ENCODE measurements at places on chromosomes 4 and X. TPM values are rescaled to one million over a fixed set of nuclear protein-coding genes. Genes with fewer than 3 reads are reported as not detected.

DNA sequence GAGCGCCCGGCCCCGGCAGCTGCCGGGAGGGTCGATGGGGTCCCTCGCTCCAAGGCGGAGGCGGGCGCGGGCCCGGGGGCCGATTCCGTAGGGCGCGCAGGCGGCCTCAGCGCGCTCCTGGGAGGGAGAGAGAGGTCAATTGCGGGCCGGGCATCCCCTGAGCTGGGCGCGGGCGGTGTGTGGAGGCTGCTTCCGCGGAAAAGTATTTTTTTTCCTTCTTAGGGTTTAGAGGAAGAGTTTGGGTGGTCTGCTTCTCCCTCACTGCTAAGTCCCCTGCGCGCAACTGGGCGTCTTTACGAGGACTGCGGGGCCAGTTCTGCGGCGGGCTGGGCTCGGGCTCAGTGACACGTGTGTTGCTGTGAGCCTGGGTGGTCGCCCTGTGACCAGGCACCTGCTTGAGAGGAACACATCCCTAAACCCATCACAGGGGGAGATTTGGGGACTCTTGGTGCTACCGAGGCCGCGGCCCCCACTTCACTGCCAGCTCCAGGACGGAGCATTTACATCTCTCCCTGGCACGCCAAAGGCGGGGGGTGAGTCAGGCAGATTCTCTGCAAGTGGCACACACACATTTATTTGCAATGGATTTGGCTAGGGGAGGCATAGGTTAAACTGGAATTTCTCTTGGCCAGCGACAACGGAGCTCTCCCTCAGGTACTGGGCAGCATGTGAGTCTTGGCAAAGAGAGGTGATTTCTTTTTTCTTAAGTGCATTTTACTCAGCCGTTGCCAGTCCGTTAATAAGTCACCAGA lies 151.2 kb upstream of the SLC4A4 start:
- H3K27ac ChIP-seq = peak overlapping the region; percentile 64
- no peaks in the 10 kb centered on the region for H3K36me3 ChIP-seq

DNA sequence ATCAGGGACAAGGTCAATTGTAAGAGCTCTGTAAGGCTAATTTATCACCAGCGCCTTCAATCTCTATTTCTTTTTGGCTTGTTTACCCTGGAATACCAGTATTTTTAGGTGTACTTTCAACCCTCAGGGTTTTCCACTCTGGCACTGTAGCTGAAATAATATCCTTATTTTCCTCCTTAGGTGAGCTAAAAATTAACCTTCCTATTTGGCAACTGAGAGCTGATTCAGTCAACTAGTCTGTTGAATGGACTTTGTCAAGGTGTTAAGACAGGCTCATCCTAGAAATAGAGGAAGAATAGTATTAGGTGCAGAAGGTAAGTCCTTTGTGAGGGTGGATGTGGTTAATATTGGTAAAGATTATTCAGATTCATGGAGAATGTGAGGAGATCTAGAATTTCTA lies 101.3 kb upstream of the BANK1 start:
- no peak for DNase-seq
- H3K4me1 ChIP-seq = no peaks in the 10 kb centered on the region
- no peaks in the 10 kb centered on the region for H3K27me3 ChIP-seq
- H3K36me3 ChIP-seq = no peaks in the 10 kb centered on the region
- H3K27ac ChIP-seq = no peak overlapping the region

Gene PLP1
- 11.2 TPM for total RNA-seq

- H3K27me3 ChIP-seq = no peaks in the 10 kb centered on the region
- DNase-seq = no peak
- H3K4me1 ChIP-seq = no peaks in the 10 kb centered on the region
These were observed 288.0 kb upstream of the PPP1R2C start for GRCh38 chrX:43065978-43066377.

DNA sequence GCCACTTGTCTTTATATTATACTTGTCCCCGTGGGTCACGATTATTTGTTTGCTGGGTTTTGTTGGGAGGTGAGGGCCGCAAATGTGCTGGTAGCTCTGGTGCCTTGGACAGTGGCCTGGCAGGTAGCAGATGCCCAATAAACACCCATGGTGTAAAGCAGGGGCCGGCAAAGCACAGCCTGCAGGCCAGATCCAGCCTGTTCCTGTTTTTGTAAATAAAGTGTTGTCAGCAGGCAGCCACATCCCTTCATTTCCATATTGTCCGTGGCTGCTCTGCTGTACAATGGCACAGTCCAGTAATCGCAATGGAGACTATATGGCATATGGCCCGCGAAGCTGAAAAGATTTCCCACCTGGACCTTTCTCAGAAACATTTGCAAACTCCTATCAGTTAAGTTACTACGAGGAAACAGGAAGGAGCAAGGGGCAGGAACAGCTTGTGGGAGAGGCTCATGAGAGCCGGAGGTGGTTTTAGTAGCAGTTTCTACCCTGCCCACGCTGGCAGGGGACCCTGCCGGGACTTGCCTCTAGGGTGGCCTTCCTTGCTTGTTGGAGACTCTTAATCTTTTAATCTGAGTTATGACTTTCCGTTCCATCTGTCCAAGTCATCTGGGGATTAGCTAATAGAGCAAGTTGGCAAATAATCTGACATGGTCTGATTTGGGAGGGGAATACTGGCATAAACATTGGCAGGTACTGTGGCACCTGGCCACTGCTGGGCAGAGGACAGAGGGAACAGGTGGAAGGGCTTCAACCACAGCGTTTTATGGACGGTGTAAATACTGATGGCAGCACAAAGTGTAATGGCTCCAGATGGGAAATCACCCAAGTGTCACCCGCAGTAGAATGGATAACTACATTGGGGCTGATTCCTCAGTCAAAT lies 19.6 kb downstream of the CLCN4 start:
- H3K4me3 ChIP-seq = no peak overlapping the region
- H3K36me3 ChIP-seq = no peaks in the 10 kb centered on the region
- no peak overlapping the region for H3K27ac ChIP-seq

GRCh38 chr4:81629366-81629765 lies 157.7 kb upstream of the RASGEF1B start:
- no peak overlapping the region for H3K4me3 ChIP-seq
- no peak for DNase-seq
- no peaks in the 10 kb centered on the region for H3K36me3 ChIP-seq
- no peak overlapping the region for H3K27ac ChIP-seq
- H3K4me1 ChIP-seq = no peaks in the 10 kb centered on the region
- H3K27me3 ChIP-seq = no peaks in the 10 kb centered on the region

DNA sequence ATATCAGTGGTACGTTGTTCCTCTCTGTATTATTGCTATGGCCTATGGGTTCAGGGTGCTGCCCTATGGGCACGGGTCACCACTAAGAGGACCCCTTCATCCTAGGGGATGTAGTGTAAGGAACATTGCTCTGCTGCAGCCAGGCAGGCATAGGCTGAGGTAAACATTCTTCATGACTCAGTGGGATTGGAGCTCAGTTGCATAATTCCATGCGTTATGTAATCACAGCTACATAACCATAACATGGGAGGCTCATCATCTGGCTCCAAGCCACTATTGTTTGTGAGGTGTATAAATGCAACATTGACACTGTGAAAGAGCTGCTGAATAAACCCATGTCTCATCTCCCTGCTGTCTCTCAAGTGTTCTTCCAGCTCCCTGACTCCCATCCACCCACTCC lies 375.2 kb downstream of the MAGEE1 start:
- H3K36me3 ChIP-seq = no peaks in the 10 kb centered on the region
- H3K4me1 ChIP-seq = no peaks in the 10 kb centered on the region
- no peak overlapping the region for H3K27ac ChIP-seq

Gene PPBP
- total RNA-seq = not detected

GRCh38 chr4:149707862-149708261 lies 107.8 kb downstream of the IQCM start:
- H3K27me3 ChIP-seq = no peaks in the 10 kb centered on the region
- no peak for DNase-seq
- H3K4me1 ChIP-seq = no peaks in the 10 kb centered on the region
- no peaks in the 10 kb centered on the region for H3K36me3 ChIP-seq

DNA sequence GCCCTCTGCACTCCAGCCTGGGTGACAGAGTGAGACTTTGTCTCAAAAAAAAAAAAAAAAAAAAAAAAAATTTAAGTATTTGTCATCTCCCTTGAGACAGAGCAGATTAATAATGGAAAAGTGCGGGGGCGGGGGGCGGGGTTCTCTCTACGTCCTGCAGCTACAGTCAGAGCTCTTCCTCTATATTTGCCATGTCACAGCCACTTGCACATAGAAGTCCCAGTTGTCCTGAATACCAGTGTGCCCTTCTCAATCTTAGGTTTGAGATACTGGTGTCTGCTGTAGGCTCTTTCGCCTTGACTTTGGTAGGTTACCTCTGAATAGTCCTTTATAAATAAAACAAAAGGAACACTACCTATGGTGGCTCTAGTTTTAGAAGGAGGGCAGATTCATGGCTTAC lies 237.8 kb upstream of the PGRMC2 start:
- no peak overlapping the region for H3K4me3 ChIP-seq
- H3K27ac ChIP-seq = peak overlapping the region; percentile 35
- no peak for DNase-seq
- no peaks in the 10 kb centered on the region for H3K4me1 ChIP-seq

DNA sequence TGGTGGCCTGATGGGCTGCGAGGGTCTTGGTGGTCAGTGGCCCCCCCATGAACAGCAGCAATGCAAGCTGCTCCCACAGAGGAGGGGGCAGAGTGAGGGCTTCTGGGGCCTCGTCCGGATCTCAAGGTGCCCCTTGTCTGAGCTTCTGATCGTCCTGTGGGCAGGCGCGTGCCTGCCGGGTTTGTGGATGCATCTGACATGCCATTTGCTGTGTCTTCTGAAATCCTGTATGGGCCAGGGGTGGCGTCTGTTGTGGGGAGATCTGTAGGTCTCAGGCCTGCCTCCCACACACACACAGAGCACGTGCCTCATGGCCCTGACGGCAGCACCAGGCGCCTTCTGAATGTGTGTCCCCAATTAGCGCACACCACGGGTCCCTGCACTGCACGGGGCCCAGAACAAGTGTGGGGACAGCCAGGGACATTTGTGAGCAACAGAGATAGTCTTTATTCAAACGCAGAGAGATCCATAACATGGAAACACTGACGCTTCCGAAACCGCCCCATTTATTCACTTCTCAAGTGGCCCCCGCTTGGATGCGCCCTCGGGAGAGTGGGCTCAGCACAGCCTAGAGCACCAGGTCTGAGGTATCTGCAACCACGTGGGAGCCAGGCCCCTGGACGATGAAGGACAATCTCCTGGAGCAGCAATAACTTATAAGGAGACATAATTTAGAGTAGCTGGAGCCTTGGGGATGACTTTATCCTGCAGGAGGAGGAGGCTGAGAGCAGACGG lies 5.7 kb downstream of the SPON2 start:
- H3K4me1 ChIP-seq = peaks cover 18% of the 10 kb centered on the region
- H3K27me3 ChIP-seq = peaks cover 14% of the 10 kb centered on the region
- H3K27ac ChIP-seq = no peak overlapping the region

GRCh38 chr4:147789596-147789995 lies 57.7 kb downstream of the ARHGAP10 start:
- no peak for DNase-seq
- no peaks in the 10 kb centered on the region for H3K36me3 ChIP-seq
- no peak overlapping the region for H3K27ac ChIP-seq
- no peaks in the 10 kb centered on the region for H3K4me1 ChIP-seq

Gene RAB9A
- total RNA-seq = 67.1 TPM

DNA sequence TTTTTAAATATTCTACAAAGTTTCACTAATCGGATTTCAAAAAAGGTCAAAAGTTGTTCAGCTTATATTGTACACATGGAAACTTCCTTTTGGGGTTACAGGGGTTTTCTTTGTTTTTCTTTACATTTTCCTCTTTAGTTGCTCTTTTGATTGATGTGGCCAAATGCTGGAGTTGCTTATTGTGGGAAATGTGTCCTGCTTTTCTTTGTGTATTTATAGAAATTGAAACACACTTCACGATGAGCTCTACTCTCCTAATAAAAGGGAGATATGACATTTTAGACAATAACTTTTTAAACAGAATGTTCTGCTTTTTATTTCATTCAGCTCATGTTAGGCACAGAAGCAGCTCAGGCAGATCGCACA lies 50.7 kb upstream of the SPRY1 start:
- H3K4me3 ChIP-seq = no peak overlapping the region
- no peaks in the 10 kb centered on the region for H3K27me3 ChIP-seq
- no peaks in the 10 kb centered on the region for H3K36me3 ChIP-seq
- no peak for DNase-seq

Gene KIAA1210
- not detected for total RNA-seq

DNA sequence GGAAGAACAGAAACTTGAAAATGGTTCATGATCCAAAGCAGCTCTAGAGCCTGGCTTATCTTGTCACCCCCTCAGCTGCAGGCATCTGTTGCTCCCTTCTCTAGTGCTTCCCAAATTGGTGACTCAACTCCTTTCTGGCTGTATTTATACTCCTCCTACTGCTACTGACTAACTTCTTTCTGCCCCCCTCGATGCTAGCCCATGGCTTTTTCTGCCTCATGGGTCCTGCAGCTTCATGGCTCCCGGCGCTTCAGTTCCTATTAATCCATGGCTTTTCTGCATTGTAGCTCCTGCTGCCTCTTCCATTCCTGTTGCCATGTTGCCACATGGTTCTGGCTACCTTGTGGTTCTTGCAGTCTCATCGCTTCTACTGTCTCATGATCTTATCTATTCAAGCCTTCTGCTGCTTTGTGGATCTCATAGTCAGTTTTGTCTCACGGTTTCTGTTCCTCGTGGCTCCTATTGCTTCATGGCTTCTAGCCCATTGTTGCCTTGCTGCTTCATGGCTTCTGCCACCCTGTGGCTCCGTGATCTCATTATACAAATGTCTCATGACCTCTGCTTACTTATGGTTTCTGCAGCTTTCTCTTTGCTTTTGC lies 48.1 kb downstream of the SMC1A start:
- H3K27ac ChIP-seq = no peak overlapping the region
- H3K4me3 ChIP-seq = no peak overlapping the region
- DNase-seq = no peak
- H3K4me1 ChIP-seq = no peaks in the 10 kb centered on the region
- no peaks in the 10 kb centered on the region for H3K27me3 ChIP-seq

- no peak overlapping the region for H3K27ac ChIP-seq
- no peaks in the 10 kb centered on the region for H3K36me3 ChIP-seq
- H3K4me1 ChIP-seq = no peaks in the 10 kb centered on the region
These were observed 280.5 kb downstream of the GPM6A start for GRCh38 chr4:175531405-175532091.

Gene MAGEA2
- total RNA-seq = not detected

DNA sequence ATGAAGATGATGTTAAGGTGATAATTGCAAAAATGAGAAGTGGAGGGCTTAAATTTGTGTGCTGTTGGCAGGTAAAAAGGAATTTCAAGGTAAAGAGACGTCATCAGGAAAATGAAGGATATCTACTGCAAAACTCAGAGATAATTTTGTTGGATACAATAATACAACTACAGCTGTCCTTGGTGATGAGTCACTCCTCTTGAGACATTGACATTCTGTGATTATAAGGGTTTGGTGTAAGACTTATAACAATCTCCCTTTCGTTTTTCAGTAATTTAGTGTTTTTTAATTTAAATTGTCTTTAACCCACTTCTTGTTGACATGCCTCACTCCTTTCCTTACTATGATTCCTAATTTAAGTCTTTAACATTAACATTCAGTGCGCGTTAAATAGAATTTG lies 1074.1 kb upstream of the SLIT2 start:
- no peak overlapping the region for H3K27ac ChIP-seq
- H3K4me3 ChIP-seq = no peak overlapping the region
- no peaks in the 10 kb centered on the region for H3K36me3 ChIP-seq
- H3K4me1 ChIP-seq = no peaks in the 10 kb centered on the region
- no peaks in the 10 kb centered on the region for H3K27me3 ChIP-seq
- DNase-seq = no peak

GRCh38 chr4:121168446-121169281 lies 4.5 kb upstream of the TNIP3 start:
- no peak for DNase-seq
- no peaks in the 10 kb centered on the region for H3K27me3 ChIP-seq
- H3K4me1 ChIP-seq = no peaks in the 10 kb centered on the region
- H3K4me3 ChIP-seq = no peak overlapping the region

Measured in colonic mucosa (tissue), 4 donors.